NCI-H1436 treated with DMSO at 0.1 percent for 48 hours (cell line): ENCODE measurements at places on chromosomes 5 and 9.

DNA sequence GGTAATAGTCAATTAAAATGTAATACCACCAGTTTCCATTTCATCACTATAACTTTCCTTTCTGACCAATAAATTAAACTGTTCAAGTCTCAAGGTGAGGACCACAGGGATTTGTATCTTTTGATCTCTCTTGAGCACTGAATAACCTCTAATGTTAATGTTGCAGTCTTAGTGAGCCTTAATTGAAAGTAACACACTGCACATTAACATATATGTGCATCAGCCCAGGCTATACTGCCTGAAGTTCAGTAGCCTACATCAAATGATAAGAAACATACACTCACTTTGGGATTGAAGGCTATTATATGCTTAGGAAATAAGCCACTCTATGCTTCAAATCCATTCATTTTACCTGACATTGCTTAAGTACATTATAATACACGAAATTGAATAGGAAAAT is 311.0 kb upstream of the DAP start:
- no peak for DNase-seq

DNA sequence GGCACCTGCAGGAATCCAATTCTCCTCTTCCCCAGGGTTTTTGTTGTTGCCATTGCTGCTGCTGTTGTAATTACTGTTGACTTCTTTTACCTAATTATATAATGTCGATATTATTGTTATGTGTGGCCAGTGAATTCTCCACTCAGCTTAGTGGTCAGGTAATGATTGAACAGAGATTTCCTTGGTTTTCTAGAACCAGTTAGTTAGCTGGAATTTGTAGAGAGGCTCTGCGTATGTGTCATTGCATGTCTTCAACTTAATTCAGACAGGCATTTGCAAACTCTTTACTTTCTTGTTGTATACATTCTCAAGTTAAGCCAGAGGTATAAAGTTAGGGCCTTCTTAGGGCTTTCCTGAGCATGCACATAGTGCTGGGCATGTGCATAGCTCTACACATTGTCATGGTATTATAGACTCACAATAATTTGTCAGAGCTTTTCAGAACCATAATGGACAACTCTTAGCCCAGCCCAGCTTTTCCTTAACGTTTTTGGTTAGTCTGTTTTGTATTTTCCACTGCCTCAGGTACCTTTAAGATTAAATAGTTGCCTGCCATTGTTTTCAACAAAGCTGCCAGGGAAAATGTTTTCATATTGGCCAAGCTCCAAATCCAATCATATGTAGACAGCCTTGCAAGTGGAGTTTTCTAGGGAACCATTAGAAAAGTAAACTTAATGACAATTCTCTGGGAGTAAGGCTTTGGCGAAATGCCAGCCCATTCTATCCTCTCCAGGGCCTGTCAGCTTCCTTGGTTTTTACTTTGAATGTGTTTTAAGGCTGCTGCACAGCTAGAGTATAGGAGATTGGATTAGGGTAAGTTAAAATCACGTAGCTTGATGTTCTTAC is 68.1 kb downstream of the UBE2R2 start:
- DNase-seq, result no peak

DNA sequence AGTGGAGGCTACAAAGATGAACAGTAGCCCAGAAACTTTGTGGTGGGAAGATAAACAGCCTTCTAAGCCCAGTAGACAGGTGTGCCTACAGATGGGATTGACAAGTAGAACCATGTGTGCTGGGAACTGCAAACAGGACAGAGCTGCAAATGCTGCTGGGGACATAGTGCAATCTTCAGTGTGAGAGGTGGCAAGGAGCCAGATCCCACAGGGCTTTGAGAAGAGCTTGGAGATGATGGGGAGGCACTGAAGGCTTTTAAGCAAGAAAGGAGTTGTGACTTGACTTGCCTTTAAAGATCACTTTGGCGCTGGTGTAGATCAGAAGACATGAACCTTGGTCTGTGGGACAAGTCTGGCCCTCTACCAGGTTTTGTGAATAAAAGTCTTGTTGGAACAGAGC is 675.2 kb downstream of the ACTL7B start:
- DNase-seq, result no peak

DNA sequence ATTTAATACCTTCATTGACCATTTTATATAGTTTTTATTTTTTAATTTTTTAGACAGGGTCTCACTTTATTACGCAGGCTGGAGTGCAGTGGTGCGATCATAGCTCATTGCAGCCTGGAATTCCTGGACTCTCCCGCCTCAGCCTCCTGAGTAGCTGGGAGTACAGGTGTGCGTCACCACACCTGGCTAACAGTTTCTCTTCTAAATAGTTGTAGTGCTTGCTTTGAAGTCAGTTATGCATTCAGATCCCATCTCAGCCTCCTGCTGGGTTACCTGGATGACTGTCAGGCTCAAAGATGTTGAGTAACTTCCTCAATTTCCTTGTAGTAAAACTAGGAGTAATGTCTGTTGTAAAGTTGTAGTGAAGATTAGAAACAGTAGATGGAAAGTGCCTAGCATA is 21.4 kb downstream of the SNX18 start:
- no peak for DNase-seq
